ENCODE measurements at places on chromosomes 16 and 17. TPM values are rescaled to one million over a fixed set of nuclear protein-coding genes. Genes with fewer than 3 reads are reported as not detected.

DNA sequence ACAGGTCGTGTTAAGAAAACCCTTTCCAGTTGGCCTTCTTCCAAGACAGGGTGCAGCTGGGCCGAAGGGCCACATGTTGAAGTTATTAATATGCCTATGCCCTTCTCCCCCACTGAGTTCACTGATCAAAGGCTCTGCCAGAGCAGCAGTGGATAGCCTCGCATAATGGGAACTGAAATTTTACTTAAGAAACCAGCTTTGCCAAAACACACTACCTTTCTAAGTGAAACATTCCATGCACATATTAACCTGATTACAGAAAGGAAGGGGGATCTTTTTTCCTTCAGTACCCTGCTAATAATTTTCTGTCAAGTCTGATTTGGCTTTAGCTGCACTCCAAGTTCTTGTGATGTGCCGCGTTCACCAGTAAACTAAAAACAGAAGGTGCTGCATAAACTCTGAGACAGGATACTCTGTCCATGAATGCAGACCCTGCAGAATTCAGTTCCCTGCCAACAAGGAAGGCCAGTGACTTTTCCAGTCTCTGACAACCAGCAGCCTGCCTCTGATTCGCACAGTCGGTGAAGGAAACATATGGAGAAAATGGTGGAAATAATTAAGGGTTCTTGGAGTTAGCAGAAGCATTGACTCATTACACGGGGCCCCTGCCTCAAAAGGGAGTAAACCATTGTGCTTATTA, 283.8 kb downstream of the ZFHX3 start:
- DNase-seq, result no peak

DNA sequence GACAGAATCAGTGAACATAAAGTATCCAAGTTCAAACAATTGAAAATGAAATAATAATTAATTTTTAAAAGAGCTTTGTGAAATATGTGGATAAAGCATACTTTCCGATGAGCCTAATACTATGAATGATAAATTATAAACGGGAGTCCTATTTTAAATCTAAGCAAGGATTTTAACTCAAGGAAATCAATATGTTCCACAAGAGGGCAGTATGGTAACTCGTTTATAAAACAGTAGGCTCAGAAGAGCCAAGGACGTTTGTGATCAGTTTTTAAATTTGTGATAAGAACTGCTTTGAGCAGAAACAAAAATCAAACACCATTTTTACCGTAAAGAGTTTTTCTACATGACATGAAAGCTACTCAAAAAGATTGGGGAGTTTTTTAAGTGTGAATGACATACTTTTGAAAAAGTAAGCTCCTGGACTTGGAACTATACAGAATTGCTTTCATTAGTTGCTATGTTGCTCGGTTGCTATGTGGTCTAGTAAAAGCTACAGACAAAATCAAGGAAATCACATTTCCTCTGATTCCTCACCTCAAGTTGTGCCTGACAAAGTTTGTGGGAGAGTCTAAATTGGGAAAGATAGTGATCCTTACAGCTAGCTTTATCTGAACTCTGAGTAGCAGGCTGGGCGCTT, 11.8 kb upstream of the TEKT1 start:
- no peak for DNase-seq

GRCh38 chr16:46801428-46802049, 29.4 kb downstream of the C16orf87 start:
- no peak for DNase-seq

- DNase-seq, result no peak
Measured at GRCh38 chr16:87015021-87015420, 302.2 kb downstream of the C16orf95 start.

- DNase-seq, result no peak
Measured at GRCh38 chr17:75625813-75626486, 7.3 kb upstream of the SMIM5 start.

GRCh38 chr16:46717692-46718091, 28.2 kb downstream of the ORC6 start:
- DNase-seq, result no peak

DNA sequence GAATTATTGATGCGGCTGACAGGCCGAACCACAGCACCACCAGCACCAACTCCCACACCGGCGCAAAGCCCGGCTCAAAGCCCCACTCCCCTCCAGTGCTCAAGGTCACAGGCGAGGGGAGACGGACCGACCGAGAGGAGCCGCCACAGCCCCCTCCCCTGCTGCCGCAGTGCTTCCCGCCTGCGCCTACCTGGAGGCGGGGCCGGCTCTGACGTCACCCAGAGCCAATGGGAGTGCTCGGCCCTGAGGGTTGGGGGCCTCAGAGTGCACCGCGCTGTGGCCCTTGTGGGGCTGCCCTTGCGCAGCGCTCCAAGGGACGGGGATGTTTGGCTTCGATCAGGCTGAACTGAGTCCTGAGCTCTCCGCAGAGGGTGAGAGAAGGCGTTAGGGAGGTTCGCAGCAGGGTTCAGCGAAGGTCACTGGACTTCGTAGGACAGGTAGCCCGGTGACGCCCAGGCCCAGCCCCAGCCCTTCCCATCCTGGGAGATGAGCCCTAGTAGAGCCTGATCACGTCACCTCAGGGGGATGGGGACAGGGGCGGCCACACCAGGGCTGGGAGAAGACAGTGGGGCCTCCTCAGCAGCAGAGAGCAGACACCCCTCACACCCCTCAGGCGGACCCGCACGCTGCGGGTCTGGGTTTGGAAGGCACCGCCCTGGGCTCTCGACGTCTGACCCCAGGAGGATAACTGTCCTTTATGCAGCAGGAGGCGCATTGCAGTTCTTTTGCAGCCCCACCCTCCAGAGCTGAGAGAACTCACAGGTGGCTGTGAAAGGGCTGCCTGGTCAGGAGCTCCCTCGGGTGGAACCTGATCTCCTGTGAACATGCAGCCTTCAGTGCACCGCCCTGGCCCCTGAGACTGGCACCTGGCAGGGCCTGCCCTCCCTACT, 1.5 kb downstream of the NDRG4 start:
- peak; percentile 70 for DNase-seq

DNA sequence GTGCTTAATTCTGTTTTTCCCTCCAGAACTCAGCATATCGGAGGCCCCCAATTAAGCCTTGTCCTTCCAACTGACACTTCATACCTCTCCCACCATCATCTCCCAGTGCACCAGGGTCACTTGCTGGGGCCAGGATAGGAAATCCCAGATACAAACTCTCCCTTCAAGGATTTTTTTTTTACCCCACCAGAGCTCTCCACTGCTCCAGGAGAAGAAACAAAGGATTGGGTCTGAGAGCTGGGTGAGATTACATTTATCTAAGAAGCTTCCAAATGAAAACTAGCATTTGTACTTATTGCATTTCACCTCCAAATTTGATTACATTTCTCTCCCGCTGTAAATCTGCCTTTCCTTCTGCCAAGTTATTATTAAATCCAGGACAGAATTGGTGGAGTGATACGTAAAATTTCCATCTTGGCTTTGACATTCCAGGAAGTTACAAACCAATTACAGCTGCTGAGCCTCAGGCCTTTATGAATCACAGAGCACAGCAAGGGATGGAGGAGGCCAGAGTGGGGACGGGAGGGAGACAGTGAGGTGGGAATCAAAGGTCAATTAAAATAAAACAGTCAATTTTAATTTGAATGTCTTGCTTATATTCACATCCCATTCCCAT, 123.5 kb downstream of the USP31 start:
- no peak for DNase-seq

GRCh38 chr16:84024854-84025253, 17.7 kb downstream of the SLC38A8 start:
- DNase-seq, result no peak

GRCh38 chr17:43169561-43170139, 1.4 kb upstream of the NBR1 start:
- DNase-seq, result peak; percentile 76

CDRT4 gene
- 19.5 TPM for total RNA-seq

GRCh38 chr16:66900721-66901441, 17.8 kb downstream of the CDH16 start:
- peak; percentile 69 for DNase-seq

MCRIP1 gene
- 93.5 TPM for total RNA-seq

DNA sequence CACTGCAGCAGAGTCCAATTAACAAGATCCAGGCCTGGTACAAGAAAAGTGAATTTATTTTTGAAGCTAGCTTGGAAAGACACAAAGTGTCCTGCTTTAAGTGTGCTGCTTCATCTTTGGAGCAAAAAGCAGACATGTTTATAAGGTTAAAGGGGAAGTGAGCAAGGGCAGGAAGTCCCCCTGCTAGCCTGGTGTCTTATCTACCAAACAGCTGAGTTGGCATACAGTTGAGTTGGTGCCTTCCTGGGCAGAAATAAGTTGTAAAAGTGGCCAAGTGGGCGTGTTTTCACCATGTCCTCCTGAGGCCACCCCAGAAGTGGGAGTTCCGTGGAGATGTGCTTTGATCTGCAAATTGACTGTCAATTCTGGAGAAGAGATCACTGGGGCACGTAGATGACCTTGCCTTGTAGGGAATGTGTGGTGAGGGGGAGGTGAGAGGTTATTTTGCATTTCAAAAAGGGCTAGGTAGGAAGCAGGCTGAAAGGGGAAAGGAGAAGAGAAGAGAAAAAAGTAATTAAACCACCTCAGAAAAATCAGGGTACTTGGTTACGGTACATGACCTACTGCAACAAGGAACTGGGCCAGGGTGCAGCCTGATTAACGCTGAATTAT, 38.3 kb upstream of the HSBP1 start:
- DNase-seq, result no peak

SOX15 gene
- total RNA-seq, result 1.1 TPM

DNA sequence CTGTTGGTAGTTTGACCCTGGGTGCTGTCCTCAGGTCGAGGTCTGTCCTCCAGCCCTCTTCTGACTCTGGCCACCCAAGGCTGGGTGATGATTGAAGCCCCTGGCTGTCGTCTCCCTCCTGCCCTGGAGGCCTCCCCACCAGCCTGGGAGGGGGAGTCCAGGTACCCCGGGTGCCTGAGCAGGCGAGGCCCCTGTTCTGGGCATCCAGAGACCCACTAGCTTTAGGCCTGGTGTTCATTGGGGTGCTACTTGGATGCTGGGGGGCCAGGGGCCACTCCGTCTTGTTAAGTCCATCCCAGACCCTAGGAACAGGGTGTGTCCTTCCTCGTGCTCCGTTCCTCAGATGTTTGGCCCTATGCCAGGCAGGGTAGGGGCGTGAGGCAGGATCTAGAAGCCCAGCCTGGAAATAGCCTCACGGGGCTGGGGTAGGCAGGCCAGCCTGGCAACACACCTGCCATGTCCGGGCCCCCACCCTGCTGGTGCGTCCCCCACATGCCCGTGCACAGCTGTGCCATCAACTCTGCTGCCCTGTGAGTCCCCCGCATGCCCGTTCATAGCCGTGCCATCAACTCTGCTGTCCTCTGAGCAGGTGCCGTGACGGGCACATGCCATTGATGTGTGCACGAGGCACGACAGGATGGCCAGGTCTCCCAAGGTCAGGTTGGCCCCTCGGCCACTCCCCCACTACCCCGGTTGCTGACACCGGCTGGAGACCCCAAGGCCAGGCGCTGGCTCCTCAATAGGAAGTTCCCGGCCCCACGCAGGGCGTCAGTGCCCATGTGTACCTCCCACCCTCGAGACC, 36.9 kb downstream of the GINS2 start:
- DNase-seq, result no peak
